ENCODE measurements at places on chromosomes 5 and 9.

GRCh38 chr9:117156144-117156688 lies 258.6 kb downstream of the ASTN2 start:
- DNase-seq = no peak

- no peak for DNase-seq
These were observed 41.9 kb downstream of the GLRX start for GRCh38 chr5:95780597-95780996.

- DNase-seq = no peak
These were observed 40.0 kb upstream of the CDC42SE2 start for GRCh38 chr5:131223751-131224386.

DNA sequence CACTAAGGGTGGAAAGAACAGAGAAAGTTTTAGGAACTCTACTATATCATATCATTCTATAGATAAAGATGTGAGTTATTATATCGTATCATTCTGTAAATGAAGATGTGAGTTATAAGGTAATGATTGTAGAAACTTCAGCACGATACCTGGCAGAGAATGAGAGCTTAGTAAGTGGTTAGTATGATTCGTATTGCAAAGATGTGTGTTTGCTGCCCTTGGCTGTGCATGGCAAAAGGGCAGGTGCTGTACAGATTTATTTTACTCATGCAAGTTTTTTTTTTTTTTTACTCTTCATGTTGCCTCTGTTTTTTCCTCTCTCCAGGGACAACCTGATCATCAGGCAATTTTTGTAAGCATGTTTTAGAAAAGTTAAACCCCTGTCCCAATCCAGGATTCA lies 83.3 kb downstream of the EGFLAM start:
- no peak for DNase-seq

DNA sequence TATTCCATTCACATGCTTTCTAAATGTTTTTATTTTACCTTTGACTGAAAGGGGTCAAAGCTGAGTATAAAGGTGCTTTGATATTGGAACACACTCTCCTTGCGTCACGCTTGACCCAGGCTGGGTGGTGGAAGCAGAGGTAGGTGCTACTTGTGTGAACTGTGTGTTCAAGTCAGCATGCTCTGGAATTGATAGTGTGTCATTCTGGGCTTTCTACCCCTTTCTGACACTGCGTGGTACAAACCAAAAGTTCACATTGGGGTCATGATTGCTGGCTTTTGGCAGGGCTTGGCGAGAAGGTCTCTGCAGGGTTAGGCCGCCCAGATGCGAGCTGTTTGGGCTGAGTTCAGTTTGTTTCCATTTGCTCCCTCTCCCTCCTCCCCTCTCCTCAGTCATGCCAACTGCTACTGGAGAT lies 131.8 kb downstream of the ADAMTSL1 start:
- DNase-seq = no peak

DNA sequence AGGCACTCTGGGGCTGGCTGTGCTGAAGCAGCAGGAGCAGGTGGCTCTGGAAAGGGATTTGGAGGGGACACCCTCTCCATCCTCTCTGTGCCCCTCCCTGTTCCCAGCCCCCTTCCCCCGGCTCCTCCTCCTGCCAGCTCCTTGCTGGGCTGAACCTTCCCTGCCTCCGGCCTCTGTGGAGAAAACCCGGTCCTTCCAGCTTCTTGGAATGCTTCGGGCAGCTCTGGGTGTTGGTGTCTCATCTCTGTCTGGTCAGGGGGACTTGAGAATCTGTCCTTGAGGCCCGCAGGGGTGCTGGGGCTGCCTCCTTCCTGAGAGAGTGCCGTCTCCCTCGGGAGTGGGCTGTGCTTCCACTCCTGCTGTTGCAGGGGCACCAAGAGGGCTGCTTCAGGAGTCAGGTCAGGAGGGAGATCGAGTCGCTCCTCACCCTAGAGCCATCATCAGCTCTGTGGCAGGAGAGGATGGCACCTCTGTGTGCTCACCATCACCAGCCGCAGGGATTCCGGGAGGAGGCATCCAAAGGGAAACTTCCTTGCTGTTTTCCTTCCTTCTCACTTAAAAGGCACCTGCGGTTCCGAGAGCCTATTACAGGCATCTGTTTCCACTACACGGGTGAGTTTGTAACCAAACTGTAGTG lies 30.6 kb downstream of the NDUFS6 start:
- DNase-seq = no peak

DNA sequence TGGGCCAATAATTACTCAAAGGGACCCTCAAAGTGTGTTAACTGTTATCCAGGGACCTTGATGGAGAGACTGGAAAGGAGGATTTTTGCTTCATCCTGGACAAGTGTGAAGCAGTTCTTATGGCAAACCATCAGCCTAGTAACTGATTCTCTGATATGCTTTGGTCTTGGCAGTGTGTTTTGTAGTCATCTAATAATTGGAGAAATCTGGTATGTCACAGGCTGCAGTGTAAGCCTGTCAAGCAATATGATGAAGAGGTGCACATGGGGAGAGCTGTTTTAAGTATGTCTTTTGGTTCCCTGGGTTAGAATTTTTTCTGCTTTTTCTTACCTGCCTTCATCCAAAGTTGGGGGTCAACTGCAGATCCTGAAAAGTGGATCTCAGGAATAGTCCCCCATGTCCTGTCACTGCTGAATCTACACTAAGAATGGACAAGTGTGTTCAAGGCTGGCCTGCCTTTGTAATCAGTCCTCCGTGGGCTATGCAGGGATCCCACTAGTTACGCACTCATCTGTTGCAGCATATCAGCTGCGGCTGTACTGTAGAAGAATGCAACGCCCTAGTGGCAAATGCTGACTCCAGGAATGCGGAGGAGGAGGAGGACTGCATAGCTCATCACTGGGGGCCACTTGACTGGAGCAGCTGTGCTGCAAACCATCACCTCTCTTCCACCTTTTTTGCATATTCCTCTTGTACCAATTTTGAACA lies 1.9 kb downstream of the SPTAN1 start:
- DNase-seq = no peak

- no peak for DNase-seq
These were observed 31.3 kb upstream of the PPP2CA start for GRCh38 chr5:134257176-134257575.

- no peak for DNase-seq
These were observed 408.7 kb downstream of the ARHGEF28 start for GRCh38 chr5:74034733-74035132.

All from NCI-H510A (cell line).